ENCODE measurements at places on chromosomes 16 and 17.
A peak's percentile ranks its signal among the peaks of the same experiment; 100 is the strongest.

DNA sequence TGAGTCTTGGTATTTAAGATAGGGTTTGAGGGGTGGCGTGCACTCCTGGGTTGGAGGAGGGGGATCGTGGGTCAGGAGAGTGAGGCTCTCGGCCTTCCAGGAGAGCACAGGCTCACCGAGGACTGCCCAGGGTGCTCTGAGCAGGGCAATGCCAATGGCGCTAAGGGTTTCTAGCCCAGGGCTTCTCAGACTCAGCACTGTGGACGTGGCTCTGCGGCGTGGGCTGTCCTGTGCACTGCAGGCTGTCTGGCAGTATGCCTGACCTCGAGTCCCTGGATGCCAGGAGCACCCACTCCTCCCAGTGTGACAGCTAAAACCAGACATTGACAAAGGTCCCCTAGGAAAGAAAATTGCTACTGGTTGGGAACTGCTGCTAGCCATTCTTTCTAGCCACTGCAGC is 37.2 kb upstream of the ENDOV start:
- no peak for DNase-seq

DNA sequence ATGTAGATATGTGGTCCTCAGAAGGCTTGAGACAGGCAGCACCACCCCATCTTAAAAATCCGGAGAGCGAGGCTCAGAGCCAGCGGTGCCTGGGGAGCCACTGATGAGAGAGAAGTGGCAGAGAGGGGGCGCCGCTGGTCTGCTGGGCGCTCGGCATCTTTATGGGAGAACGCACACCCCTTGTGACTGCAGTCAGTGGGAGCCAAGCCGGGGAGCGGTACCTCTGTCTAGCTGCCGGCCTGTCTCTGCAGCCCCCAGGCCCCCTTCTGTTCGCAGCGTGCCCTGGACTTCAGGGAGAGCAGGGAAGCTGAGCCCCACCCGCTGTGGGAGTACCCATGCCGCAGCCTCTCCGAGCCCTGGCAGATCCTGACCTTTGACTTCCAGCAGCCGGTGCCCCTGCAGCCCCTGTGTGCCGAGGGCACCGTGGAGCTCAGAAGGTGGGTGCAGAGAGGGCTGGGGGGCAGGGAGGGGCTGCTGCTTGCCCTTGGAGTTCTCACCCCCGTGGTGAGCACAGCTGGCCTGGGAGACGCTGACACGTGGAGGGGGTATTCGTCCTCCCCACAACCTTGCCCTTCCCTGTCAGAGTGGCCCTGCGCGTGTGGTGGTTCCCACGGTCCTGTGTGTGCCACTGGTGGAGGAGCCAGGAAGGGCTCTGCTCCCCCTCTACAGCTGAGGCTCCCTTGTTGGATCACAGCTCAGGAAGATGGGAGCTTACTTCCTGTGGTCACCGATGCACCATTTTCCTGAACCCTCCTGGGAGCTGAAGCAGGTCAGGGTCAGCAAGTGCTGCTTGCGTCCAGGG is 44.8 kb downstream of the PRMT7 start:
- no peak for DNase-seq

DNA sequence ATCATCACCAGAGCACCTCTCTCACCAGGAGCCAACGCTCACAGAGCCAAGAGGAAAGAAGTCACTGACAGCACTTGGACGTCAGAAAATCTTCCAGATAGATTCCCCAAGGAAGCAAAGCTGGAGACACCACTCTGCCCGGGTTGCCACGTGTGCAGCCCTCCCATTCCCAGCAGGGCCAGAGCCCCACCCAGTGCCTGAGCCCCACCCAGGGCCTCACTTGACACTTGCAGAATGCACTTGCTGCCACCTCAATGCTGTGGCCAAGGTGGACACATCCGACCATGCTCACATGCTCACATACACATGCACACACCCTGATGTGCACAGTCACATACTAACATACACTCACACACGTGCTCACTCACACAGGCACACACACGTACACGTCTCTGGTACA is 240.7 kb downstream of the RBFOX3 start:
- DNase-seq, result no peak

DNA sequence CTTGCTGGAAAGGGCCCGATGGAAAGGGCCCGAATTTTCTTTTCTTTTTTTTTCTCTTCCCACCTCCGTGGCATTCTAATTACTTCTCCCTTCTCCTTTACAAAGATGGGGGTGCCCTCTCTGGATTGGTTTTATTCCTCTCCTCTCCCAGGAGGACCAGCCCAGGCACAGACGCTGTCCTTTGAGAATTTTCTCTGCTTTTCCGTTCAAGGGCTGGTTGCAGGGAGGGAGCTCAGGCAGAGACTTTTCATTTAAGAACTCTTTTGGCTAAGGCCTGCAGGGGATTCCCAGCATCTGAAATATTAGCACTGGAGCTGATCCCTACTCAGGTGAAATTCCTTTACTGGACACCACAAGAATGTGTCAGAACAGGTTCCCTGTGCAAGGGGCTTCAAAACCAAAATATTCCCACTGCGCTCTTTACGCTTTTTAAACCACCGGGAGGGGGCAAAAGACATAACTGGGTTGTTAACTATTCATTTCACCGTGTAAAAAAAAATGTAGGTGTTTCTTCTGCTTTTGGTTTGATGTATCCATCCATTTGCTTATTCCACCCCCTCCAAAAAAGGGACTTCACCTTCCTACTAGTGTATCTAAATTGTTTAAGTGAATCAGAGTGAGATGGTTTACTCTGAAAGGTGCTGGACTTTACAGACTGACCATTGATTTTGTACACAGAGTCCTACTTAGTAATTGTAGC is 1.4 kb downstream of the NFAT5 start:
- DNase-seq, result no peak

DNA sequence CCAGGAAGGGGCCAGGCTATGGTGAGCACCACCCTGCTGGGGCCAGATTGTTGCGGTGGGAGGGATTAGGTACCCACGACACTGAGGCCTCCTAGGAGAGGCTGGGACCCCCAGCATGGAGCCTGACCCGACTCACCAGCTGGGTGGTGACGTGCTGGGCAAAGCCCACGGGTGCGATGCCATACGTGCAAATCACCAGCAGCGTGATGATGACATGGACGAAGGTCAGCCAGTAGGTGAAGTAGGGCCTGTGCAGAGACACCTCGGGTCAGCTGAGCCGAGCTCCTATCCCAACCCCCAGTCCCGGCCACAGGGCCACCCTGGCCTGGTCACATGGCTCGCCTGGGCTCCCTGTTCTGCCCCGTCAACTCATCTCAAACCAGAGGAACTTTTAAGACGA is 7.5 kb downstream of the AANAT start:
- DNase-seq, result no peak

DNA sequence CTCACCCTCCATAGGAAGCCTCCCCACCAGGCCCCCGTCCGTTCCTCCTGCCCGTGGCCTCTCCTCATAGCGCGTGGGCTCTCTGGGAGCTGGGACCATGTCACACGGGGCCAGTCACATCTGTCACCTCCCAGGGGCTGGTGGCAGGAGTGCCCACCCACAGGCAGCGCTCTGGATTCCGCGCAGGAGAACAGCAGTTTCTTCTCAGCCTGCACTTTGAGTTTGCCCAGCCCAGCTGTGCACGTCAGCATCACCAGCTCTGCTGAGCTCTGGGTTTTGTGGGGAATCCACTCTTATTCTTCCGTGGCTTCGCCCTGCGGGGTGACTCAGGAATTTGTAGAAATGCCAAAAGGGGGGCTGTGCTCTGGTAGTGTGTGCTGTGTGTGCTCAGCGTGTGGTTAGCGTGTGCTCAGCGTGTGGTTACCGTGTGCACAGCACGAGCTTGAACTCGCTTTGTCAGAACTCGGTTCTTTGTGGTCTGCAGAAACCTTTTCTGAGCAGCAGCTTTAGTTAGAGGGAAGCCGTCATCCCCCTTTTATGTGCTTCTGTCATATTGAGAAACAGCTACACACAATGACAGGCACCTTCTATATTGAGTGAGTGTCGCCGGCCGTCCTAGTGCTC is 3.2 kb downstream of the ACSF3 start:
- DNase-seq, result peak; percentile 53

DNA sequence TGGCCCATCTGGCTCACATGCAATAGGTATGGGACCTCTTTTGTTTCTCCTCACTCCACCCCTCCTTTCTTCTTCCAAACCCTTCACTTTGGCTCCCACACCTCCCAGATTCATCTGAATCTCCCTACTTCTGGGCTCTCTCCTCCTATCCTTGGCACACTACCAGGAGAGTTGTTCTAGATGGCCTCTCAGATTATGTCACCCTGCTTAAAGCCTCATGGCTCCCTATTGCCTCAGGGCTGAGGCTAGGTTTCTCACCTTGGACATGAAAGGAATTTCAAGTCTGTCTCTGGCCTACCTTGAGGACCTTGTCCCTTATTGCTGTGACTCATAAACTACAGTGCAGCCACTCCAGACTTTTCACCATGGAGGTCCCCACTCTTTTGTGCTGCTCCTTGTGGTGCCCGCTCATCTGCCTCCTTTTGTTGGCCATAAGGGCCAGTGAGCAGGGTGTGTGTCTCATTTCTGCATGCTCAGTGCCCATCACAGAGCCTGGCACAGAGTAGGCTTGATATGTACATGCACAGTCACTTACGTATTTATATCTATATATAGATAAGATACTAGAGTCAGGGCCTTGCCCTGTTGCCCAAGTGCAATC is 1.0 kb upstream of the MFAP4 start:
- no peak for DNase-seq

All from stimulated activated CD8-positive, alpha-beta memory T cell treated with anti-CD3 and anti-CD28 coated beads, Interleukin-15, amount 100 ng/mL, for 4 hours (primary cell).